ENCODE measurements at places on chromosomes 16 and 17.

GRCh38 chr17:8965394-8966168 is at the start of gene PIK3R5:
Gene PIK3R5, minus strand, starts transcription at chr17:8965707. Its CDS starts 54,213 bp downstream, at chr17:8911494.
- DNase-seq = peak; percentile 78

DNA sequence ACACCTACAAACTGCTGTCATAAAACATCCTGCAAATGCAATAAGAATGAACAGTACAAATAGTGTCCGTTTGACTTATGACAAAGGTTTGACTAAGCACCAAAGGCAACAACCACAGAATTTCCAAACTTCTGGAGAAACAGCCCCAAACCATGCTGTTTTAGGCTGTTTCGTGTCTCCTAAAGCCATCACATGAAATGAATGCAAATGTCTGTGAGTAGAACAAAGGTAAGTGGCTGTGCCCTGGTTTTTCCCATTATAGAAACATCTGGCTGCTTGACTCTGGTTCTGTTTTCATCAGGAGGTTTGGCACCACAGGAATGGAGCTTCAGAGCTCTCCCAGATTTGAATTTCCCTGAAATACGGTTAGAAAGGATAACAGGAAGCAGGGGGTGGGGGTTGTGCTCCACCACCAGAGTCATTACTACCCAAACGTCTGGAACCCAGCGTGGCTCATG is 4.6 kb upstream of the EMP2 start:
- DNase-seq = no peak

DNA sequence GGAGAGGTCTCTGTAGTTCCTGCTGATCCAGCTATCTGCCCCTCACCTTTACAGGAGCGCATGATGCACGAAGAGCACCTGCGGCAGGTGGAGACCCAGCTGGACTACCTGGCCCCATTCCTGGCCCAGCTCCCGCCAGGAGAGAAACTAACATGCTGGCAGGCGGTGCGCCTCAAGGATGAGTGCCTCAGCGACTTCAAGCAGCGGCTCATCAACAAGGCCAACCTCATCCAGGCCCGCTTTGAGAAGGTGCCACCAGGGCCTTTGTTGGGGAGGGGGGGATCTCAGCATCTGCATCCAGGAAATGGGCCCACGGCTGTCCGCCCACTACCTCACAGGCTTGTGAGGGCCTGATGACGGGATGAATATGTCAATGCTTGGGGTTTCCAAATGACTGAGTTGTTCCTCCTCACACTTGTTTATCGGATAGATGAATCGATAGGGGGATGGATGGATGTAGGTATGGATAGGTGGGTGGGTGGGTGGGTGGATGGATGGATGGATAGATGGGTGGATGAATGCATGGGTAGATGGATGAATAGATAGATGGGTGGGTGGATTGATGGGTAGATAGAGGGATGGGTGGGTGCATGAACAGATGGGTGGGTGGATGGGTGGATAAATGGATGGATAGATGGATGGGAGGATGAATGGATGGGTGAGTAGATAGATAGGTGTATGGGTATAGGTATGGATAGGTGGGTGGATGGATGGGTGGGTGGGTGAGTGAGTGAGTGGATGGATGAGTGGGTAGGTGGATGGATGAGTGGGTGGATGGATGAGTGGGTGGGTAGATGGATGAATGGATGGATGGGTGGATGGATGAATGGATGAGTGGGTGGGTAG is 7.0 kb upstream of the KATNB1 start:
- DNase-seq = no peak

DNA sequence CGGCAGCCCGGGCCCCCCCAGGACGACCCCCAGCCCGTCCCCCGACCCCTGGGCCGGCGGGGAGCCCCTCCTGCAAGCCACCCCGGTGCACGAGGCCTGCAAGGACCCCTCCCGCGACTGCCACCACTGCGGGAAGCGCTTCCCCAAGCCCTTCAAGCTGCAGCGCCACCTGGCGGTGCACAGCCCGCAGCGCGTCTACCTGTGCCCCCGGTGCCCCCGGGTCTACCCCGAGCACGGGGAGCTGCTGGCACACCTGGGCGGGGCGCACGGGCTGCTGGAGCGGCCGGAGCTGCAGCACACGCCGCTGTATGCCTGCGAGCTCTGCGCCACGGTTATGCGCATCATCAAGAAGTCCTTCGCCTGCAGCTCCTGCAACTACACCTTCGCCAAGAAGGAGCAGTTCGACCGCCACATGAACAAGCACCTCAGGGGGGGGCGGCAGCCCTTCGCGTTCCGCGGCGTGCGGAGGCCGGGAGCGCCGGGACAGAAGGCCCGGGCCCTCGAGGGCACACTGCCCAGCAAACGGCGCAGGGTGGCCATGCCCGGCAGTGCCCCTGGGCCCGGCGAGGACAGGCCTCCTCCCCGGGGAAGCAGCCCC is 15.6 kb upstream of the ZFPM1 start:
- DNase-seq = peak; percentile 72

- no peak for DNase-seq
These were observed 18.2 kb upstream of the ABR start for GRCh38 chr17:1197781-1198490.

GRCh38 chr17:83079766-83080578 is 563 bp downstream of the METRNL start:
- no peak for DNase-seq

DNA sequence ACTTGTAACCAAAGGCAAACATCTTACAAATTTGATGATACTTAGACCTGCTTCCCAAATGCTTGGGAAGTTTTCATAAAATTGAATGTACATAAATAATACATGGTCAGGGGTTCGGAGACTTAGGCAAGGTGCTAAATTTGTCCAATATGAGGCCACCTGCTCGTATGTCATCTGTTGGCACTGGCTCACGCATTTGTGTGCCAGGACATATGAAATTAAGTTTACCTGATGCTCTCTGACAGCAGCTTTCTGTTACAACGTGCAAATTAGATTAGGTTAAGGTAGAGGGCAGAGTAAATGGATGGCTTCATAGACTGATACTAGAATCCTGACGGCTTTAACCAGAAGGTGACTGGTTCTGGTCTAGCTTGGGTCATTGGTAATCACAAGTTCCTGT is 970.3 kb upstream of the RBFOX1 start:
- no peak for DNase-seq

DNA sequence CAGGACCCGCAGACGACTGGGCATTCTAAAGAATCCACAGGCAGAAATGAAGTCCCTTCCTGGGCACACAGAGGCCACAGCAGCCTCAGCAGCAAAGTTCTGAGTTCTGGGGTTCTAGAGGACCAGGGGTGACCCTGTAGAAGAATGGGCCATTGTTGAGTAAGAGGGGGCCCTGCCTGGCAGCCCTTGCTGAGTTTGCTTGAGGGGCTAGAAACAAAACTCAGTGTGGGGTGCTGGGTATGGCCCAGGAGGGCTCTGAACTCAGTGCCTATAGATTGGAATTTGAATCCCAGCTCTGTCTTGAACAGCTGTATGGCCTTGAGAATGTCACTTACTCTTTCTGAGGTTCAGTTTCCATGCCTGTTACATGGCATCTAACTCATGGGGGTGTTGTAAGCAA is at the start of gene PDILT:
Gene PDILT, minus strand, starts transcription at position 101 of the 400 bp plus-strand sequence. CDS start 5,437 bp downstream, outside the sequence.
- DNase-seq = no peak
